ENCODE measurements at places on chromosomes 6 and 20.

DNA sequence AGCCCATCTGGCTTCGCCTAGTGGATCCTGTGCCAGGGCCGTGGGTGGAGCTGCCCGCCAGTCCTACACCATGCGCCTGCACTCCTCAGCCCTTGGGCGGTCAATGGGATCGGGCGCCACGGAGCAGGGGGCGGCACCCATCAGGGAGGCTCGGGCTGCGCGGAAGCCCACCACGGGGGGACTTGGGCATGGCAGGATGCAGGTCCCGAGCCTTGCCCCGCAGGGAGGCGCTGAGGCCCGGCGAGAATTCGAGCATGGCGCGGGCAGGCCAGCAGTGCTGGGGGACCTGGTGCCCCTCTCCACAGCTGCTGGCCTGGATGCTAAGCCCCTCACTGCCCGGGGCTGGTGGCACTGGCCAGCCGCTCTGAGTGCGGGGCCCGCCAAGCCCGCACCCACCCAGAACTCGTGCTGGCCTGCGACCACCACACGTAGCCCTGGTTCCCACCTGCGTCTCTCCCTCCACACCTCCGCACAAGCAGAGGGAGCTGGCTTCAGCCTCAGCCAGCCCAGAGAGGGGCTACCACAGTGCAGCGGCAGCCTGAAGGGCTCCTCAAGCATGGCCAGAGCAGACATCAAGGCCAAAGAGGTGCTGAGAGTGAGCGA lies 52.4 kb downstream of the ROS1 start:
- DNase-seq = no peak

- DNase-seq = peak; percentile 65
Measured at GRCh38 chr6:33425668-33426577, 6.1 kb downstream of the SYNGAP1 start.

DNA sequence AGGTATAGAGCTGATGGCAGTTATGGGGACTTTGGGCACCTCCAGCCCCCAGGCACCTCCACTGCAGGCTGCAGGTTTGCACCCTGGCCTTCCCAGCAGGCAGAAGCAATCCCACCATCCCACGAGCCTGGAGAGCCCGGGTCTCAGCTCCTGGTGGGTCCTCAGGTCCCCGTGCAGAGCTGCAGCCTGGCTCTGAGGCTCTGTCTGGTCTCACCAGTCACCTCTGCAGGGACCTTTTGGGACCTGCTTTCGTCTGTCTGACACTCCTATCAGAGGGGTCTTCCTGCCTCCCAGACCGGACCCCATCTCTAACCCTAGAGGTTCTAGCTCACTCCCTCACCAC lies 41.9 kb downstream of the FGD2 start:
- no peak for DNase-seq

DNA sequence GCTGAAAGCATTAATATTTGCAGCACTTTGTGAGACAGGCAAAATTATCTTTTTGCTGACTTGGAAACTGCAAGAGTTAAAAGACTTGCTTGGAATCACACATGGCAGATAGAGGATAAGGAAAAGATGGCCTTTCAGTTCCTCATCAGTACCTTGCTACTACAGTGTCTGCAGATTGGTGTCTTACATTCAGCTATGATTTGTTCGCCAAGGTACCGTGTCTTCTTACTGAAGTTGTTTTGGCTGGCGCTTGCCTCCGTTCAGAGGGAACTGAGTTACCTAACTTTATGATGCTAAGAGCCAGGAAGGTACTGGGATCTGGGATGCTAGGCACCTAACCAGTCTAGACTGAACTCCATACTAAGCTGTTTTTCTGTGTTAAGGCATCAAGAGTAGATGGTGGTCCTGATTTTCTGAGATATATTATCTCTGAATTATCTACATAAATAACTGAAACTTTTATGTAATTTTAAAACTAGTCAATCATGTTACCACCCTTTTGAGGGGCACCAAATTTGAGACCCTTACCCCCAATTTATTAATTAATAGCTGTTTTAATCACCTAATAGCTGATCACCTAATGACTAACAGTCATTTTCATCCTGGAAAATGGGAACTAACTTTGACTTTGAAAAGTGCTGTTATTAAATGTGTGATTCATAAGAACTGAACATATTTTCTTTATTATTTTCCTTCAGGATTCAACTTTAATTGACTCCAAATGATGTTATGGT lies 2.5 kb downstream of the WTAP start:
- no peak for DNase-seq
